ENCODE measurements at places on chromosomes 16 and 17.

GRCh38 chr16:1992704-1993317 is 3.0 kb downstream of the SYNGR3 start:
- no peak for DNase-seq

- no peak for DNase-seq
Measured at GRCh38 chr16:20954574-20954973, 54.0 kb downstream of the LYRM1 start.

GRCh38 chr17:28405632-28406472 is at the start of gene SLC46A1:
TSS of gene SLC46A1 (minus strand) at chr17:28406212. CDS start at chr17:28406114, 98 bp downstream.
- peak; percentile 53 for DNase-seq

- DNase-seq = peak; percentile 33
Measured at GRCh38 chr17:66351033-66351432, 48.6 kb downstream of the PRKCA start.

DNA sequence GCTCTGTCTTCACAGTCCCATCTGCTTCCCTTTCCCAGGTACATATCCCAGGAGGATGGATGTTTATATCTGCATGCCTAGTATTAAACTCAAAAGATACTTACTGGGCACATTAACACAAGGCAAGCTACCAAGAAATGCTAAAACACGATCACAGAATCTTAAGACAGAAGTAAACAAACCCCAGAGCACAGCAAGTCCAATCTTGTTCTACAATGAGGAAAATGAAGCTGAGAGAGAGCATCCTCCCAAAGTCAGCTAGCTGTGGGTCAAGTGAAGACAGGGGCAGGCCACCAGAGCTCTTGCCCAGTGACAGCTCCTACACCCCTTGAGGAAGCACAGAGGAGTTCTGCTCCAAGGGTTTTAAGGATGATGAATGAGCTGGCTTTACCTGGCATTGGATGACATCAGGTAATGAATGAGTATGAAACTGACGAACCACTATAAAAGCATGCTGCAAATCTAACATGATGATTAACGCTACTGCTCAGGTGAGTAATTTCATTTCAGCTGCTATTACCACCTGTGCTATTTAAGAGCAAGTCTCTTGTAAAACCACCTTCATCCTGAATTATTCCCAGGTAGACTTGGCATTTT is 20.3 kb downstream of the XPO6 start:
- no peak for DNase-seq

GRCh38 chr17:72030067-72030899 is 90.5 kb upstream of the SOX9 start:
- peak; percentile 83 for DNase-seq

DNA sequence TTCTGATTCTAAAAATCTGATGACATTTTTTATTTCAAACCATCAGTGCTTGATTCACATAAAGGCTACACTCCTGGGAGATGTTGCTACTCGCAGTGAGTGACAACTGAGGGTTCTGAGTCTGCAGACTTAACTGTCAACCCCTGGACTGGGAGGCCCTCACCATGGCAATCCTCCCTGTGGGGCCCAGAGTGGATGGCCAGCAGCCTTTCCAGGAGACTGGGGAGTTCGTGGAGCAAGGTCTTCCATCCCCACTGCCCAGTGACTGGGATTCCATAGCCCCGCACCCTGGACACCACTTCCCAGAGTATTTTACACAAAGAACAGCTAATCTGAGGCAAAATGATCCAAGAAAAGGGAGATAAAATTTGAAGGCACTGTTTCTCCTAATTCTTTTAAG is 59.3 kb downstream of the CREBBP start:
- DNase-seq = no peak

GRCh38 chr17:44708401-44709263 is at the start of gene DBF4B:
TSS of gene DBF4B (plus strand) at chr17:44708665. CDS start at chr17:44708821, 156 bp downstream.
- DNase-seq = peak; percentile 94

DNA sequence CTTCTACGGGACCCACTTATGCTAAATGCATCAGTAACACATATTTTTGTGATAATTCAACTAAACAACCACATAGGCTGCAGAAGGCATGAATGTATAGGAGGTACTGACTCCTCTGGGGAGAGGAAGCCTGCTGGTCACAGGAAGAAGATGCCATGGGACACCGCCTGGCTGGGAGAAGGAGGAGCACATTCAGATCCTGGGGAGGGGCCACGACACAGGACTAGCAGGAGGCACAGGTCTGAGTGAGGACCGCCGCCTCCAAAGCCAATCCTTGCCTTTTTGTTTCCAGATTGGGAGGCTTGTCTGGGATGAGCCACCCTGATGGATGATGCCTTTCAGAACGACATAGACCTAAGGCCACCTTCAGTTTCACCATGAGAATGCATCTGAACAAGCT is 34.6 kb downstream of the MBTPS1 start:
- DNase-seq = no peak

DNA sequence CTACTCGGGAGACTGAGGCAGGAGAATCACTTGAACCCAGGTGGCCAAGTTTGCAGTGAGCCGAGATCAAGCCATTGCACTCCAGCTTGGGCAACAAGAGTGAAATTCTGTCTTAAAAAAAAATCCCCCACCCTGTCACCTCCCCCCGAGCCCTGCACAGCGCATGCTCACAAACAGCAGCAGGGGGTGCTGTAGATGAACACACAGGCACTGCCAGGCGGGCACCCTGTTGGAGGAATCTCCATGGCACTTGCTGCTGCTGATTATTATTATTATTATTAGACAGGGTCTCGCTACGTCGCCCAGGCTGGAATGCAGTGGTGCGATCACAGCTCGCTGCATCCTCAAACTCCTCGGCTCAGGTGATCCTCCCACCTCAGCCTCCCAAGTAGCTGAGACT is 24.6 kb downstream of the FZD2 start:
- peak; percentile 33 for DNase-seq

- no peak for DNase-seq
Measured at GRCh38 chr16:68792465-68793324, 50.6 kb upstream of the TANGO6 start.

- DNase-seq = no peak
Measured at GRCh38 chr17:48044851-48045250, 3.3 kb upstream of the NFE2L1 start.

- no peak for DNase-seq
Measured at GRCh38 chr16:88005968-88006367, 54.7 kb downstream of the BANP start.

DNA sequence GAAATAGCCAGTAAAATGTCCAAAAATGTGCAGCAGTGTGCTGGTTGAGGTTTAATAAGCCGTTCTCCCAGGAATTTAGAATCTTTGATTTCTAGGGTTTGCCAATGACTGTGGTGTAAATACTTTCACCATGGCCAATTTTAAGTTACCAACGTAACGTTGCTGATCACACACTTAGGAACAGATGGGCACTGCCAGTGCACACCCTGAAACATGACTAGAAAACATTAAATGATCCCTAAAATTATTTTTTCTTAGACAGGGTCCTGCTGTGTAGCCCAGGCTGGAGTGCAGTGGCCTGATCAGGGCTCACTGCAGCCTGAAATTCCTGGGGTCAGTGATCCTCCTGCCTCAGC is 3.2 kb downstream of the CA5A start:
- no peak for DNase-seq

GRCh38 chr16:80009971-80010659 is 409.6 kb upstream of the MAF start:
- DNase-seq = no peak

DNA sequence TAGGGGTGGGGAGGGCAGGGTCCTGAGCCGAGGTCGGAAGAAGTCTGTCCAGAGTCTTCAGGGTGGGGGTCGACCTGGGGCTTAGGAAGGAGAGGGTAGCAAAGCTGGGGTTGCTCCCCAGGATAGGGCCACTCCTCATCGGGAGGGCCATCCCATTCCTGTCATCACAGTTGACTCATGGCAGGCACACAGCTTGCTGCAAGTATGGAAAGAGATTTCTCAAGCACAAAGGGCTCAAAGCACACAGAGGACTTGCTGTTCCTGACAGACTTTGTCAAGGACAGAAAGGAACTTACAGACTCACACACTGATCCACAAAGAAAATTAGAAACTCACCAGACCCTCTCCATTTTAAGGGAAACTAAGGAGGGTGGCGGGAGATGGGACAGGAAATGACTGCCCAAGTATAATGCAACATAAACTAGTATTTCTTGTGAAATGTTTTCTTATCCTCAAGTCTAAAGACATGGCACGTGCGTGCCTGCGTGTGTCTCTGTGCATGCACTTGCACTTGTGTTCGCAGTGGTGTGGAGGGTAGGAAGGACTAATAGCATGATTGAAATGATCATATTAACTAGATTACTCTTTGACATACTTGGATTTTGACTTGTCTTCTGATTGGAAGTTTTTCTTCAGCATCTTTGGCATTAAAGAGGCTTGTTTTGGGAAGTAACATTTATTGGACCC is 2.4 kb downstream of the AOC2 start:
- DNase-seq = no peak

- no peak for DNase-seq
Measured at GRCh38 chr17:79646721-79647455, 36.0 kb upstream of the RBFOX3 start.

DNA sequence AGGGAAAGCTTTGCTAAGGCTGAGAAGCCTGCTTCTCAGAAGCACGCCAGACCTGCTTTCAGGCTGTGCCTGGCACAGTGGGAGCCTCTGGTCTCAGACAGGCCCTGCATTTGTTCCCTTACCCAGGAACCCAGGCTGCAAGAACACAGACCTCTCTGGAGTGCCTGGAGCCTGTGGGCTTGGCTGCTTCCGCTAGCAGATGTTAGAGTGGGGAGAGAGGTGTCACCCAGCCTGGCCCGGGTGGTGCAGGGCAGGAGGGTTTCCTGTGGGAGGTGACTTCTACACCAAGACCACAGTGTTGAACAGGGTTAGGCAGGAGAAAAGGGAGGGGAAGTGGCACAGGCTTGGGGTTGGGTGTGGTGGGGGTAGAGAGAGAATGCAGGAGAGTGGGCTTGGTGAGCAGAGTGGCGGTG is 35.8 kb upstream of the ADGRG1 start:
- DNase-seq = no peak

- peak; percentile 100 for DNase-seq
Measured at GRCh38 chr17:81394921-81395599, at the start of gene BAHCC1. TSS of gene BAHCC1 (plus strand) at chr17:81395457. CDS start at chr17:81399740, 4,283 bp downstream.

- no peak for DNase-seq
Measured at GRCh38 chr16:72952811-72953271, 95.1 kb downstream of the ZFHX3 start.

- no peak for DNase-seq
Measured at GRCh38 chr16:80203821-80204220, 337.0 kb upstream of the DYNLRB2 start.

DNA sequence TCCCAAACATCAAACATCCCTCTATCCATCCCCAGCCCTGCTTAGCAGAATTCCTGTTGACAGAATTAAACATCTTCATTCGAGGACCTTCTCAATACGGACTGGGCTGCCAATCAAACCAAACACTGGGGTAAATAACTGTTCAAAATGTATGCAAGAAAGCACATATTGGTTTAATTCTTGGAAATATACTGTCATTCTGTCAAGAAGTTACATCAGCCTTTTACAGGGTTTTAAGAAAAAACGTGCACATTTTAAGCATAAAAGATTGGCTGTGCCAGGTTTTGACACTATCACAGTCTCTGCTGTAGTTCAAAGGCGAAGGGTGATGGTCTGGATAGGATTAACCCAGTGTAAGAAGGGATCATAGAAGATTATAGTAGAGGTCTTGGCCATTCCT is 25.1 kb upstream of the CCNF start:
- no peak for DNase-seq

DNA sequence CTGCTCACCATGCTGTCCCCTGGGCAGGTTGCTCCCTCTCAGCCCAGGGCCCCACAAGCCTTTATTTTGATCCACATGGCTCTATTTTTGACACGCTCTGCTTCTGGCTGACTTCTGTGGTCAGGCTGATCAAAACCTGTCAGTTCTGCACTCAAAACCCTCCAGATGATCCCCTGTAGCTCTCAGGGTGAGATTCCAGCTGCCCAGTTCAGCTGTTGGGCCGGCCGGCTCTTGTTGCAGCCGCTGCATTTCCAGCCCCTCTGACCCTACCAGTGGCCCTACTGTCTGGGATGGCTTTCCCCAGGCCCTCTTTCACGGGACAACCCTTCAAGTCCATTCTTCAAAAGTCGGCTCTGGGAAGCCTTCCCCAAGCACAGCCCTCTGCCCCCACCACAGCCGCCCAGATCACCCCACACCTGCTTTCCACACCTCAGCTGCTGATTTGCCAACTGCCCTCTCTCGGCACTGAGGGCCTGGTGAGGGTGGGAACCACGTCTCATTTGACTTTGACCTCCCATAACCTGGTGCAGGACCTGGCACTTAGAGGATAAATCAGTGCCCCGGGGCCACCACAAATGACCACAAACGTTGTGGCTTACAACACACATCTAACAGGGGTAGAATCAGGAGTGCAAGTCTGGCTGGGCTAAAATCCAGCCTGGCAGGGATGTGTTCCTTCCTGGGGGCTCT is 16.3 kb upstream of the CACNG4 start:
- DNase-seq = no peak

- no peak for DNase-seq
Measured at GRCh38 chr16:88023786-88024185, 72.6 kb downstream of the BANP start.

DNA sequence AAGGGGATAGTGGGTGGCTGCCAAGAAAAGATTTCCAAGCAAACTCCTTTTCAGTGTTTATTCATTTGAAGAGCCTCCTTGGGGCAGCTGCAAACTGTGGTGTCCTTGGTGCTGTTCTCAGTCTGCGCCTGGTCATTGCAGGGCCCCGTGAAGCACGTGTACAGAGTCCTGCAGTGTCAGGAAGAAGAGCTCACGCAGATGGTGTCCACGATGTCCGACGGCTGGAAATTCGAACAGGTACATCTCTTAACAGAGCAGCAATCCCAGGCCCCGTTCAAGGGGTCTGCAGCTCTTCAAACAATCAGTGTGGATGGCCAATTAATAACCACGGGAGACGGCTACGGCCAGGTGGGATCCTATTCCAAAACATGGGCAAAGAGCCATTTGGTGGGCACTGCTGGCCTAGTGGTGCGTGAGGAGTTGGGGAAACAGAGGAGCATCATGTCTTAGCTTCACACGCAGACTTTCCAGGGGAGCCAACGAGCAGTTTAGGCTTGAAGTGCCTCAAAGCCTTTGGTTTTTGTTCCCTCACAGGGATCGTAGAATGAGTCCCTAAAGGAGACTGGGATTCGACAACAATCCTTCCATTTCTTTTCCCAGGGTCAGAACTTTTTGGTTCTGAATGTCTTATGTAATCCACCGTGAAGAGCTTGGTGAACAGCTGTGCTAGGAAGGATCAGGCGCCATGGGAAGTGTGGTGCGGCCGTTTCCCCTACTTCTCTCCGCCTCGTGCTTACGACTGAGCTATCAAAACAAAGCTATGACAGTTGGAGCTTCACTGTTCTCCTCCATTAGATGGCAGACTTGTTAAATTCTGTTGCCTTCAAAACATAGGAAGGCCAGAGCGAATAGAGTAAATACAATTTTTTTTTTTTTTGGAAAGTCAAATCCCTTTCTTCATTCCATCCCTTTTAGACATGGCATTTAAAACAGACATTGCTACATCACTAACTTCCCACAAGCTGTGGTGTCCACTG is 12.6 kb downstream of the KCTD2 start:
- DNase-seq = peak; percentile 64

- DNase-seq = no peak
Measured at GRCh38 chr16:23433261-23433920, 19.6 kb downstream of the COG7 start.

DNA sequence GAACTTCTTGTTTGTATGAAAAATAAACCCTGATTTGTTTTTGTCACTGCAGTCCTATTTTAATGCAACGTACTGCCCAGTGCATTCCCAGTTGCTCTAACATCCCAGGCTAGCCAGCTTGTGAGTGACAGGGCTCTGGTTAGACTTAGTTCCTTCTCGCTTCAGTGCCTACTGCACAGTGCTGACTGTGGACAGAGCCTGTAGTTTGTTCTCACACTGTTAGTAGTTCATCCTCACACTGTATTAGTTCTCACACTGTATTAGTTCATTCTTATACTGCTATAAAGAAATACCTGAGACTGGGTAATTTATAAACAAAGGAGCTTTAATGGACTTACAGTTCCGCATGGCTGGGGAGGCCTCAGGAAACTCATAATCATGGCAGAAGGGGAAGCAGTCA is 116.6 kb upstream of the SALL1 start:
- DNase-seq = no peak
